Activated gamma-delta T cell treated with Interleukin-2 at 50 U/mL for 16 hours (primary cell): ENCODE measurements at places on chromosomes 3 and 15.

- no peak for DNase-seq
Observed at GRCh38 chr3:131903988-131904415, 130.8 kb downstream of the CPNE4 start.

- DNase-seq = no peak
Observed at GRCh38 chr3:168591587-168591986, 495.9 kb upstream of the GOLIM4 start.

- DNase-seq = no peak
Observed at GRCh38 chr15:29776859-29777258, 45.4 kb downstream of the TJP1 start.

- no peak for DNase-seq
Observed at GRCh38 chr3:109924196-109924595, 586.9 kb upstream of the DPPA4 start.

GRCh38 chr3:112894258-112894657 lies 47.6 kb upstream of the CD200R1L start:
- DNase-seq = no peak

DNA sequence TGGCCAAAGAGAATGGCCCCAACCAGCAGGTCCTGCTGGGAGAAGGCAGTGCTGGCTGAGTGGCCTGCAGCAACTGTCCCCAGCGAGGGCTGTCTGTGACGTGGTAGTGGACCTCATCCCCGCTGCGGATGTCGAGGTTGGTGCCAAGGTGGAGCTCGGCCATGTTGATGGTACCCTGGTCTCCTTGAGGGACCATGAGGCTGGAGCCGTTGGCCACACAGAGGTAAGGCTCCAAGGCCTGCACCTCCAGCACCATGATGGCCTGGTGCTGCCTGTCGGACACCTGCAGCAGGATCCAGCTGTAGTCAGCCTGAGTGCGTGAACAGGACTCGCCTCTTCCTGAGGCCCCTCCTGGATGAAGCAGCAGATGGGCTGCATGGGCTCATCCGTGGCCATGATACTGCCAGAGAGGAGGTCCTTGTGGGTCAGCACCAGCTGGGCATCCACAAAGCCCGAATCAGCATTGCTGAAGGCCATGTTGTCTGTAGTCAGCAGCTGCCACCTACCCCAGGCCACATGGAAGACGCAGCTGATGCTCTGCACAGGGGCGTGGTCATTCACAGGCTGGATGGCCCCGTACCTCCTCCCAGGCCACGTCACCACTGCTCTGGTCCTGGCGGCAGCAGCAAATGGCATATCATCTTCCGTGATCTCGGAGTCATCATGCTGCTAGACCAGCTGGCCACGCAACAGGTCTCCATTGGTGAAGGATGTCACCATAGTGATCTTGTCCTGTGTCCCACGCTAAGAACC lies 167.5 kb downstream of the GOLGA6L4 start:
- no peak for DNase-seq

GRCh38 chr15:63968700-63969099 lies 77.6 kb downstream of the DAPK2 start:
- no peak for DNase-seq

- no peak for DNase-seq
Observed at GRCh38 chr15:81908111-81908510, 137.7 kb downstream of the MEX3B start.

DNA sequence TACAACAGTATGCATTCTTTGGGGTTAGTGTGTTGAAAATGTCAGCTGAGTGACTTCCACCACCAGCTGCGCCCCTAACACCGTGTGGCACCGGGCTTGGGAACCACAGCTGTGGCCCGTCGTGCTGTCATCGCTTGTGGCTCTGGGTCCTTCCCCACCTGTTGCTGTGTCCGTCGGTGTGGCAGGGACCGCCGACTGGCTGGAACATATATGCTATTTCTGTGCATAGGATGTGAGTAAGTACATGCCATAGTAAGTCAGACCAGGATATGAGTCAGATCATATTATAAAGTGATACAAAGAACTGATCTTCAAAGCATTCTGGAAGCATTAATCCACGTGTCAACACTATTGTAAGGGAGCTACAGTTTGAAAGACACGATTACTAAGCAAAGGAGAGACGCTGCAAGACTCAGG lies 31.9 kb downstream of the EHD4 start:
- DNase-seq = peak; percentile 48

DNA sequence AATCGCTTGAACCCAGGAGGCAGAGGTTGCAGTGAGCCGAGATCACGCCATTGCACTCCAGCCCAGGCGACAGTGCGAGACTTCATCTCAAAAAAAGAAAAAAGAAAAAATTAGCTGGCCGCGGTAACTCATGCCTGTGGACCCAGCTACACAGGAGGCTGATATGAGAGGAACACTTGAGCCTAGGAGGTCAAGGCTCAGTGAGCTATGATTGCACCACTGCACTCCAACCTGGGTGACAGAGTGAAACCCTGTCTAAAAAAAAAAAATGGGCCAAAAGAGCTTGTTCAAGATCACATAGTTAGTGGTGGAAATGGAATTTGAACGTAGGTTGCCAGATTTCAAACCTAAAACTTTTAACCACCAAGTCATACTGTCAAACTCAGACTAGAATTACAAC lies 46.2 kb upstream of the PPP4R2 start:
- no peak for DNase-seq

- no peak for DNase-seq
Observed at GRCh38 chr3:172698631-172699030, 12.2 kb downstream of the NCEH1 start.

DNA sequence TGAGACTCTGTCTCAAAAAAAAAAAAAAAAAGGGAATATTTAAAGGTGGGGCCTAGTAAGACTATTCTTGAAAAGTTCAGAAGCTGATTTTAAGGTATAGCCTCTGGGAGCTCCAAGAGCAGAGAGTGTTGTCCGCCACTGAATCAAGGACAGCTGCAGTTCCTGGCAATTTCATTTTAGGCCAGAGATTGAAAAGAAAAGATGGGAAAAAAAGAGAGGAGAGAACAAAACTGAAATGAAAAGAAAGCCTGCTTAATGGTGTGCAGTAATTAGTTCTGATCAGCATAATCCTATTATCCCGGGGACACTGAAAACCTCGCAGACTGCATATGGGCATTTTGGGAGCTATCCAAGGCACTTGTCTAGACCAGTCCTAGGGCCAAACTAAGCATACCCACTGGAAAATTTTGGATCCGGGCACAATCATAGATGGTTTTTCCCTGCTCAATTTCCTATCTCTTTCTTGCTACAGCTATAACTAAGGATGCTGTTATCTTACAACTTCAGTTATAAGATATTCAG lies 43.2 kb downstream of the EHHADH start:
- DNase-seq = no peak

DNA sequence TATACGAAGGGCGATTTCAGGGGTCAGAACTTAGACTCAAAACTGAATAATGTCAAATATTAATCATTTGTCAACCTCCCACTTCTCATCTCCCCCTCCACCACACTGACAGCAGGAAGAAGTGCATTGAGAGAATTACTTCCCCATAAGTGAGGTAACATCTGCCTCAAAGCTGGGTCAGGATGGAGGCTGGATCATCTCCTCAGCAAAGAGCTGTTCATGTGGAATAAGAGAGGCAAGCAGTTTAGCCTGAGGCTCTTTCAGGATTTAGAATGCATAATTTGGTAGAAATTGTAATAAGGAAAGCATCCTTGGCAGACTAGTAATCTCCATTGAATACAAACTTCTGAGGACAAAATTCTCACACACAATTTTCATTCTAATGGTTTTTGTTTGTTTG lies 512.1 kb downstream of the ROBO1 start:
- no peak for DNase-seq

GRCh38 chr15:92625251-92625980 lies 30.2 kb downstream of the FAM174B start:
- DNase-seq = no peak

DNA sequence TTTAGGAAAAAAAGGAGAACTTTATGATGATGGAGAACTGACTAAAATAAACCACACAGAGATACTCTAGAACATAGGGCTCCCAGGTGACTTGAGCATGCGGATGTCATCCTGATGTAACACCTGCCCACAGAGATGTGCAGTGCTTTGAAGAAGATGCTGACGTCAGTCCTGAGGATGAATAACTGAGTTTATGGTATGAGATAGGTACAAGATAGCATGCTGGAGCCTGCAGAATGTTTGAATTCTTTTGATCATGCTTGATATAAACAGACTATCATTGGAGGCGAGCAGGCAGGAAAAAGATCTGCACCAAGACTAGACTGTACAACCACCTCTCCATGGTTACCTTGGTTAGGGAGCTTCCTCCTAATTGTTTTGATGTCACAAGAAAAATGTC lies 12.4 kb downstream of the CCR4 start:
- DNase-seq = no peak

- DNase-seq = no peak
Observed at GRCh38 chr3:127953091-127954035, 38.3 kb downstream of the KBTBD12 start.

GRCh38 chr3:178505832-178506231 lies 30.4 kb upstream of the KCNMB2 start:
- DNase-seq = no peak

GRCh38 chr3:134874737-134875413 lies 79.8 kb downstream of the EPHB1 start:
- DNase-seq = no peak
